SJSA1 (cell line): ENCODE measurements at places on chromosomes 11 and 22. TPM values are rescaled to one million over a fixed set of nuclear protein-coding genes. Genes with fewer than 3 reads are reported as not detected.
A peak's percentile ranks its signal among the peaks of the same experiment; 100 is the strongest.

BTBD18 gene
- total RNA-seq: not detected in 2 replicates

DNA sequence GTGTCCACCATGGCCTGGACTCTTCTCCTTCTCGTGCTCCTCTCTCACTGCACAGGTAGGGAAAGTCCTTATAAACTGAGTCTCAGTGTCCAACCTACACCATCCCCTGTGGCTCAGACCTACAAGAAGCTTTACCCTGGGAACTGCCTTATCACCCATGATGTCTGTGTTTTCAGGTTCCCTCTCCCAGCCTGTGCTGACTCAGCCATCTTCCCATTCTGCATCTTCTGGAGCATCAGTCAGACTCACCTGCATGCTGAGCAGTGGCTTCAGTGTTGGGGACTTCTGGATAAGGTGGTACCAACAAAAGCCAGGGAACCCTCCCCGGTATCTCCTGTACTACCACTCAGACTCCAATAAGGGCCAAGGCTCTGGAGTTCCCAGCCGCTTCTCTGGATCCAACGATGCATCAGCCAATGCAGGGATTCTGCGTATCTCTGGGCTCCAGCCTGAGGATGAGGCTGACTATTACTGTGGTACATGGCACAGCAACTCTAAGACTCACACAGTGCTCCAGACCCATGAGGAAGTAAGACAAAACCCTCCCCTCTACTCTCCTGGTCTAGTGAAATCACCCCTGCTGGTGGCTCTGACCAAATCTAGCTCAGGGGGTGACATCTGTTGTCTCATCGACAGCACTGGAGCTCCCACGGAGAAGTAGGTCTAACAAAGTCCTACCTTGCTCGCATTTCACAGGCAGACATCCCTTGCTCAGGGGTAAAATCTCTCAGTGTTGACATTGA is 74.3 kb downstream of the VPREB1 start:
- peaks cover 34% of the 10 kb centered on the region for H3K36me3 ChIP-seq
- H3K27ac ChIP-seq: no peak overlapping the region
- no peaks in the 10 kb centered on the region for H3K4me1 ChIP-seq
- DNase-seq: no peak
- H3K4me3 ChIP-seq: no peak overlapping the region

DNA sequence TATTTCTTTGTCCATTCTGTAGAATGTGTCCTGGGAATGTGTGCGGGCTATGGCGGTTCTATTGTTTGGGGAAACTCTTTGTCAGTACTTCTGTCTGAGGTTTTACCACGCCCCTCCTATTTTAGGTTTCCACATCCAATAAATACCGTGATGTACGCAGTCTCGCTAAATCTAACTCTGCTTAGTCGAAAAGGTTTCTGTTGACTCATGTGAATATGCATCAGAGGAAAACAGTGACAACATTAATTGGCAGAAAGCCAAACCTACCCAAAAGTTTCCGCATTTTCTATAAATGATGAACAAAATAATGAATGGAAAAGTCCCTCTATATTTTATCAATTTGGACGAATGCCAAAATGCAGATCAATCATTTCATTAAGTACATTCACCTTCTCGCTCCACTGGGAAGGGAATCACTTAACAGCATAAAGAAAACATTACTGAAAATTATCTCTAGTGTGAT is 143.4 kb downstream of the MAML2 start:
- peaks cover 53% of the 10 kb centered on the region for H3K4me1 ChIP-seq
- DNase-seq: peak; percentile 75
- 0 out of 2 replicates have a peak, but pooled peaks cover 2% of the 10 kb centered on the region for H3K36me3 ChIP-seq
- peak overlapping the region; percentile 89 for H3K27ac ChIP-seq
- H3K27me3 ChIP-seq: no peaks in the 10 kb centered on the region

- H3K4me1 ChIP-seq: no peaks in the 10 kb centered on the region
- no peak overlapping the region for H3K27ac ChIP-seq
- no peaks in the 10 kb centered on the region for H3K36me3 ChIP-seq
Measured at GRCh38 chr11:74460065-74460464, 7.3 kb downstream of the KCNE3 start.
